Cardiac ventricle fibroblast (primary cell): ENCODE measurements at places on chromosomes 11 and 22. TPM values are rescaled to one million over a fixed set of nuclear protein-coding genes. Genes with fewer than 3 reads are reported as not detected.

The CREBZF gene
- 18.2 and 20.2 TPM in 2 replicates for total RNA-seq

The NRGN gene
- 0.39 TPM in 1 of 2 replicates, not detected in the other for total RNA-seq

The SCO2 gene
- 1.5 and 4.2 TPM in 2 replicates for total RNA-seq

The C1QTNF4 gene
- 0.20 and 1.6 TPM in 2 replicates for total RNA-seq

The CACNA1I gene
- not detected in 2 replicates for total RNA-seq

The CDKN1C gene
- 31.6 and 34.2 TPM in 2 replicates for total RNA-seq

The ANO3 gene
- total RNA-seq = 0.15 and 0.56 TPM in 2 replicates

The WT1 gene
- 3.6 and 9.4 TPM in 2 replicates for total RNA-seq

The OR52I1 gene
- total RNA-seq = not detected in 2 replicates

The MS4A2 gene
- not detected in 2 replicates for total RNA-seq

The ARHGAP8 gene
- total RNA-seq = not detected in 2 replicates

The PIH1D2 gene
- 0.87 and 1.8 TPM in 2 replicates for total RNA-seq
